ENCODE measurements at places on chromosomes 1 and 21.
A peak's percentile ranks its signal among the peaks of the same experiment; 100 is the strongest.

- no peak for DNase-seq
These were observed 32.5 kb upstream of the CACHD1 start for GRCh38 chr1:64437453-64437852.

DNA sequence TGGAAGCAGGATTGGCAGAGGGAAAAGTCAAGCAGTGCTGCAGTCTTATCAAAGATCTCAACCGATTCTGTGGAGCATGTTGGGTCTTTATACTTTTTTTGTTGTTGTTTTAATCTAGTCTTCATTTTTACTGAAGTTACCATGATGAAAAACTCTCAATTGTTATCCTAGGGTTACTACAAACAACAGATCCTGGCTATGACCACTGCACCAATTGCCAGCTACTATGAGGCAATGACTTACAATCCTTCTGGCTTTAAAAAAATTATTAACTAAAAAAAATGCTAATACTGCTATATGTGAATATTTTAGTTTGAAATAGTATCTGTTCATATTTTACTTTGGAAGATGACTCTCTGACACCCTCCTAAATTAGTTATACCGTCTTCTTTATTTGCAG, 145.9 kb downstream of the CNIH3 start:
- DNase-seq, result no peak

- DNase-seq, result no peak
These were observed 89.9 kb upstream of the LBR start for GRCh38 chr1:225517697-225518096.

- no peak for DNase-seq
These were observed 147.9 kb upstream of the POU3F1 start for GRCh38 chr1:38194472-38194871.

DNA sequence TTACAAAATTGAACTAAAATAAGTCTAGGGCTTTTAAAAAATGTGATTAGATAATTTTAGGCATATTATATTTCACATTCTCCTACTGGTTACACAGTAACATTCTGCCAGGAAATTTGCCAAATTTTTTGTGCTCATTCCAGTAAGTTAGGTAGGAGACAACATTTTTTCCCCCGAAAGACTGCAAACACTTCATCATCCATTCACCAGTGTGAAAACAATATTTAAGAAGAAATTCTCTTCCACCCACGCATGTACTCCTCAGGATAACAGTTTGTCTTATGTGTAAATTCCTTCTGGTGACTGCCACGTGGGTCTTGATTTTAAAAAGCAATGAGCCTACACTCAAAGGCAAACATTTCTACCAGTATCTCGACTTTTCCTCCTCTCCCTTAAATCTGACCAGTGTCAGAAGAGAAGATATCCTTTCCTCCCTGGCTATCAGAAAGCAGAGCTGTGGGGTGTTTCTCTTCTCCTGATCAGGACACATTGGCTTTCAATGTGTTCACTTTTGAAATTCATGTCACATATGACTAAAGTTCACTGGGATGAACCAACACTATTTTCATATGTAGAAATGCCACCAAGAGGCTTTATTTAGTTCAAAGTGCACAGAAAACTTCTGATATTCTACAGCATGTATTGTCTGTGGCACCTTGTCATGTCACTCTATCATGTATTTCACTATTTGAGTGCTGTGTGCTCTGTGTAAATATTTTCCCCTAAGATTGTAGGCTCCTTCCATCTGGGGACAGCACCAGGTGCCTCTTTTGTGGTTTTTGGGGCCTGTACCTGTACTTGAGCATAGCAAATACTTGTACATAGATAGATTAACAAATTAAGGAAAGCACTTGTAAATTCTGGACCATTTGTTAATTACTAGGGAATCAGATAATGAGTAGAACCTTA, 38.6 kb downstream of the LHX9 start:
- DNase-seq, result no peak

GRCh38 chr1:27109103-27109822, 45.7 kb downstream of the SLC9A1 start:
- peak; percentile 75 for DNase-seq

GRCh38 chr1:10606064-10606463, 131.3 kb downstream of the PEX14 start:
- peak; percentile 67 for DNase-seq

DNA sequence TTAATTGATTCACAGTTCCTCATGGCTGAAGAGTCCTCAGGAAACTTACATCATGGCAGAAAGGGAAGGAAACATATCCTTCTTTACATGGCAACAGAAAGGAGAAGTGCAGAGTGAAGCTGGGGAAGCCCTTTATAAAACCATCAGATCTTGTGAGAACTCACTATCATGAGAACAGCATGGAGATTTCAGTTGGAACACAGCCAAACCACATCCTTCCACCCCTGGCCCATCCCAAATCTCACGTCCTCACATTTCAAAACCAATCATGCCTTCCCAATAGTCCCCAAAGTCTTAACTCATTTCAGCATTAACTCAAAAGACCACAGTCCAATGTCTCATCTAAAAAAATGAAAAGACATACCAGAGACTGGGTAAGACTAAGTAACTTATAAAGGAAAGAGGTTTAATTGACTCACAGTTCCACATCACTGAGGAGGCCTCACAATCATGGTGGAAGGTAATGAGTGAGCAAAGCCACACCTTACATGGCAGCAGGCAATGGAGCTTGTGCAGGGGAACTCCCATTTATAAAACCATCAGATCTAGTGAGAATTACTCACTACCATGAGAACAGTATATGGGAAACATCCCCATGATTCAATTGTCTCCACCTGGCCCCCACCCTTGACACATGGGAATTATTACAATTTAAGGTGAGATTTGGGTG, 105.2 kb downstream of the MRPL39 start:
- no peak for DNase-seq

- no peak for DNase-seq
These were observed 1.2 kb upstream of the LPGAT1 start for GRCh38 chr1:211831558-211832323.

- DNase-seq, result no peak
These were observed 37.8 kb upstream of the BMP8A start for GRCh38 chr1:39453603-39454002.

DNA sequence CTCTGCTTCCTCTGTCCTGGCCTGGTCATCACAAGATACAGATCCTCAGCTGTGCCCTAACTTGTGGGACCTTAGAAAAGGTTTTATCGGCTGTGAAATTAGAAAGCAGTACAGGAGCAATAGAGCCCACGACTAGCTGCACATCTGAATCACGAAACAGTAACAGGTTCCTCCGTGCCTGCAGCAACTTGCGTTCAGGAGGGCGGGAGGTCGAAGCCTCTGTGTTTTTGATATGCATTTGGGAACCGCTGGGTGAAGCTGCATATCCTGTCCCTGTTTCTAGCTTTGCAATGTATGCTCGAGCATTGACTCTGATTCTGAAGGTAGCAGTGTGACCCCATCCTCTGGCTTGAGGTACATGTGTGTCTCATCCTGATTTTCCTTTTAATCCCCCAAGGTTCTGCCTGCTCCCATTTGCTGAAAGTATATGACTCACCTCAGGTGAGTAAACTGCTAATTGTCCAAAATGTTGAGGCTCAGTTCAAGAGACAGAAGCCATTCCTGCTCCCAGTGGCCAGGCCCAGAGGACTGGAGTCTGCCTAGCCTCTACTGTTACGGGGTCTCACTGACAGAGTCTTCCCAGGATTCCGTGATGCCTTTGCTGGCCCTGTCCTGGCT, 44.3 kb downstream of the SCCPDH start:
- DNase-seq, result no peak

- no peak for DNase-seq
These were observed 132.7 kb upstream of the SGIP1 start for GRCh38 chr1:66401244-66401643.

DNA sequence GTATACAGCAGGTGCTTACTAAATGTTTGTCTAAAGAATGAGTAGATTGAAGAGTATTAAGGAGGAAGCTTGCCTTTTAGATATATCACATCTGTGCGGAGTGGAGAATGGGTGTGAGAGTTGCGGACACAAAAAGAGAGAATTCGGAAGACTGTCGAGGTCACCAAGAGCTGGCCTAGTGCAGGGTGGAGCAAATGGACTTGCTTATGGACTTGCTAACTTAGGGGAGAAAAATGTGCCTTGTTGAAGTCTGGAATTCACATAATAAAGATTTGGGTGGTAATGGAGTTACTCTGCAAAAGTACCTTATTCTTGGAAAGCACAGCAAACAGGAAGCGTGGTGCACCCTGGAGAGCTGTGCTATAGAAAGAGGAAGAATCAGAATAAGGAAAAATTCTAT, 361.7 kb downstream of the PRDM2 start:
- DNase-seq, result no peak

GRCh38 chr1:60971330-60971729, 111.0 kb upstream of the NFIA start:
- no peak for DNase-seq

DNA sequence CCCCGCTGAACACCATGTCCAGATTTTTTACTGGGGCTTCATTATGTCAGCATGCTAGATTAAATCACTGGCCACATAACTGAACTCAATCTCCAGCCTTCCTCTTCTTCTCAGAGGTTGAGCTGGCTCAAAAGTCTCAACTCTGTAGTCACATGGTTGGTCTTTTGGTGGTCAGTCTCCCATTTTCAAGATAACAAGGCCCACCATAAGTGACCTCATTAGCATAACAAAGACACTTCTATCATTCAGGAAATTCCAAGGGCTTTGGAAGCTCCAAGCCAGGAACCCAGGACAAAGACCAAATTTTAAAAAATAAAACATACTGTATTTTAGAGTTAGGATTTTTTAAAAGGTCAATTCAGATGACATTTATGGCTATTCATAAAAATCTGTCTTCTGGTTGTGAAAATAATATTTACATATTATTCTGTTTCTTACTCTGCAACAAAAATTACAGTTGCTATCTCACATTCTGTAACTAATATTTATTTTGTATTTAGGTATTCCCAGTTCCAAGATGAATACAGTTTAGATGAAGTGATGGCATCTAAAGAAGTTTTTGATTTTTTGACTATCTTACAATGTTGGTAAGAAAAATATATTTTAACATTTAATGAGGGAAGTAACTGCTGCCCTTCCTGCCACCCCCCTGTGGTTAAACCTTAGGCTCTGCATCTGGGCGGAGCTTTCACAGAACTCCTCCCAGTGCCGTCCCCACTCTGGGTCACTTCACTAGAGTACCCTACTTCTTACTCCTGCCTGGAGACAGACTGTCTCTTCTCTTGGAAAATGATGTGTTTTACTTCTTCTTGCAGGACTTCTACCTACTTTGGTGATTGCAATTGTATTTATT, 49.3 kb downstream of the SCP2 start:
- no peak for DNase-seq

DNA sequence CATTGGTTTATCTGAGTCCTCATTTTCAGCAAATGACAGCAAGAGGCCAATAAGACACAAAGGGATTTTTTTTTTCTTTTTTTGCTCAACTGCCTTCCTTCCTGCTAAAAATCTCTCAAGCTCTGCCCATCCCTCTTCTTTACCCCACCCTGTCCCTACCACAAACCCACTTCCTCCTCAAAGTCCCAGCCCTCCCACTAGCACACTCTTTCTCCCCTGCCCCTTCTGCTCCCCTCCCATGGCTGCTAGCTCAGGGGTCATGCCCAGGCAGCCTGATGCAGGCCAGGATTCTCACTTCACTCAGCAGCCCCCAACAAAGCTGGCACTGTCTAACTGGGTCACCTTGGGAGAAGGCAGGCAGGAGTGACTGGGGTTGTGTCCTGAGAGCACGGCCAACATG, 28.8 kb upstream of the PPP2R5A start:
- peak; percentile 14 for DNase-seq

DNA sequence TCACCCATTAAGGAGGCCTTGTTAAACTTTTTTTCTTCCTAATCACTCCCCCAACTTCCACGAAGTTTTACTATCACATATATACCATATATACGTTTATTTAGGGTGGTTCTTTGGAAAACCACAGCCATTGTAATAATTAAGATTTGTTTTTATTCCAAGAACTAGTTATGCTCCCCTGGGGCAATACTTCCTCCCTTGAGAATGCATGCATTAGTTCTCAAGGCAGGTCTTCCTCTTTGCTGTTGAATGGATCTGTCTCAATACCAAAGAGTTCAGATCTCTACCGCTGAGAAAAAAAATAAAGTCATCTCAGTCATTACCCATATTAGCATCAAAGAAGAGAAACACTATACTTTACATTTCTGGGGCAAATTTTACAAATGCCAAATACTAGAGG, 567.7 kb upstream of the RGS18 start:
- no peak for DNase-seq

Data from islet precursor cell (in vitro differentiated cells).